ENCODE measurements at places on chromosomes 2 and 18.

DNA sequence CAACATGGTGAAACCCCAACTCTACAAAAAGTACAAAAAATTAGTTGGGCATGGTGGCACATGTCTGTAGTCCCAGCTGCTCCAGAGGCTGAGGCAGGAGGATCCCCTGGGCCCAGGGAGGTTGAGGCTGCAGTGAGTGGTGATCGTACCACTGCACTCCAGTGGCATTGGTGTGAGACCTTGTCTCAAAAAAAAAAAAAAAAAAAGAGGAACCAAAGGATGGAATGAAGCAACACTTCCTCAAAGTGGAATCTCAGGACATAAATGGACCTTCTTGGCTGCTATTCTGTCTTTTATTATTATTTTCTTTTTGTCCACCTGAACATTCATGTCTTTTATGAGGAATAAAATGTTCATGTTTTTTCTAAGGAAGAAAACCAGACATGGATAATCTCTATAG lies 13.7 kb downstream of the GEMIN6 start:
- no peak for DNase-seq

- no peak for DNase-seq
Observed at GRCh38 chr18:3919396-3920061, 469.6 kb downstream of the TGIF1 start.

- no peak for DNase-seq
Observed at GRCh38 chr2:115105966-115106365, 663.5 kb downstream of the DPP10 start.

GRCh38 chr2:70983506-70984227 lies 5.2 kb downstream of the ANKRD53 start:
- DNase-seq: no peak

- no peak for DNase-seq
Observed at GRCh38 chr18:23468753-23469459, 15.8 kb downstream of the RIOK3 start.
